ENCODE measurements at places on chromosomes 6 and 20.

DNA sequence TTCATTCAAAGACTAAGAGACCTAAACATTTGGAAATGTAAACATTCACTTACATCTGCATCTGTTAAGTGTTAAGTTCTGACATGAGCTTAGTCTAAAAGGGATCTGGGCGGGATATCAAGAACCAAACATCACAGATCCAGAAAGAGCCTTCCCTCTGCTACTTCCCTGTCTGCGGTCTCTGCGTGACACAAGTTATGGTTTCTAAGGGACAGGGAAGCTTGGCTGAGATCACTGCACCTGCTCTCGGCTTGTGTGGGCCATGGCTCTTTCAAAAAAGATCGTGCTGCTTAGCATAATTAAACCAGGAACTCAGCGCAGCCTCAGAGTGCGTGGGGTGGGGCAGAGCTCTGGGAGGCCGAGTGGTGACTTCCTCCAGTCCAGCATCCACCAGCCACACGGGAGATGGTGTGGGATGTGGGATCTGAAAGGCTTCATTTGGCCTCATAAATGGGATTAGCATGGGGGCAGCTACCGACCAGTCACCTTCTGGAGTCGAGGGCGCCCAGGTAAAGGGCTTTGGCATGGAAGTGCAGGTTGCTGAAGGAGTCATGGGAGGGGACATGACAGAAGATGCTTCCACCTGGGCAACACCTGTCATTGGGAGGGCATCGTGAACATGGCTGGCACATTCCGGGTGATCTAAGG is 16.7 kb upstream of the RAMACL start:
- no peak for DNase-seq

DNA sequence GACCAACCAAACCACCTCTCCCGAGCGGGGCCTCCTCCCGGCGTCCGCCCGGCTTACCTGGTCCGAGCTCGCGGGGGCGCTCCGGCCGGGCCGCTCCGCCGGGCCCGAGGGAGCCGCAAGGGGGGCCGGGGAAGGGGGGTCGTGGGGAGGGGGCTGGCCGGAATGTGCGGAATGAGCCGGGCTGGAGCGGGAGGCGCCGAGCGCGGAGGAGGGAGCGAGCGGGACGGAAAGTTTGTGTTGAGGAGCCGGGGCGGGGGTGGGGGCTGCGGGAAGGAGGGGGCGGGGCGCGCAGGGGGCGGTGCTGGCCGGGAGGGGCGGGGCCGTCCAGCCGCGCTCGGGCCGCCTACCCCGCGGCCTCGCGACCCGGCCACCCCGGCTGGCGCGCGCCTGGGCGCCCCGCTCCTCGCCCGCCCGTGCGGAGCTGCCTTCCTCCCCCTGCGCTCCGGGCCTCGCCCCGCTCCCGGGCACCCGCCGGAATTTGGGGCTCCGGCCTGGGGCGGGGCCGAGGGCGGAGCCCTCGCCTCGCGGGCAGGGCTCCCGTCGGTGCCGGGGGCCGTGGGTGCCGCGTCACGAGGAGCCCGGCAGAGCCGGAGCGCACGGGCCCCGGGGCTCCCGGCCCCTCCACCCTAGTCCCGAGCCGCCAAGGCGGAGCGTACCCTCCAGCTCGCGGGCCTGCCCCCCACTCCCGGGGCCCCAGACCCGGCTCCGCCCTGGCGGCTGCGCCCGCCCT is at the start of gene TEAD3:
TSS of gene TEAD3 (minus strand) at position 239 of the 730 bp plus-strand sequence.
- peak; percentile 49 for DNase-seq

DNA sequence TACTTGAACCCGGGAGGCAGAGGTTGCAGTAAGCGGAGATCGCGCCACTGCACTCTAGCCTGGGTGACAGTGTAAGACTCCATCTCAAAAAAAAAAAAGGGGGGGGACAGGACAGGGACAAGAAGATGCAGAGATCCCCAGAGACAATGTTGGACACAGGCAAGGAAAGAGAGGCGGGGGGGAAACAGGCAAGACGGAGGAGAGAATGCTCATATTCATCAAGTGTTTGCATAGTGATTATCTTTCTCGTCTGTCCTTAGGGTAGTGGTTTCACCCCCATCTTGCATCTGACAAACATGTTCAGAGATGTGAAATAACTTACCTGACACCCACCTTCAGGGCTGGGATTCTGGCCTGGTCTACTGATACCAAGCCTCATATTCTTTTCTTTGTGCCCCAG is 29.0 kb downstream of the CHMP4B start:
- DNase-seq: no peak

DNA sequence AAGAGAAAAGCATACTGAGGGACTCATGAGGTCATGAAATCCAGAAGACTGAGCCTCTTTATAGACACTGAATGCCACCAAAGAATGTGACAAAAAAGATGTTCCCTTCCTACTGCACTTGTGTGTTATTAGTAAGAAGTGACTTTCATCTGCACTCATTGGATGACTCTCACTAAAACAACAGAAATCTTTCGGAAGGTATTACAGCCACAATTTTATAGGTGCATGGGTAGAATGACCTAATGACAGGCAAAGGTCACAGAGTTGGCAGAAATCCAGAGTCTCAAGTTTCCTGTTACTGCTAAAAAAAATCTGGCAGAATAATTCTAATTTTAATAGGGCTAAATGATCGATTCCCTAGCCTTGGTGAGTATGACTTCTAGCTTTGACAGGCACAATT is 13.3 kb downstream of the PKHD1 start:
- DNase-seq: no peak

- DNase-seq: no peak
Measured at GRCh38 chr20:54017846-54018245, 52.5 kb downstream of the BCAS1 start.

- no peak for DNase-seq
Measured at GRCh38 chr6:56650191-56650590, 7.5 kb upstream of the DST start.

GRCh38 chr6:27518881-27519795 is 46.2 kb upstream of the ZNF184 start:
- DNase-seq: peak; percentile 54

- DNase-seq: no peak
Measured at GRCh38 chr6:56551409-56552120, 91.1 kb downstream of the DST start.

- no peak for DNase-seq
Measured at GRCh38 chr20:9323622-9324021, 190.8 kb upstream of the LAMP5 start.

DNA sequence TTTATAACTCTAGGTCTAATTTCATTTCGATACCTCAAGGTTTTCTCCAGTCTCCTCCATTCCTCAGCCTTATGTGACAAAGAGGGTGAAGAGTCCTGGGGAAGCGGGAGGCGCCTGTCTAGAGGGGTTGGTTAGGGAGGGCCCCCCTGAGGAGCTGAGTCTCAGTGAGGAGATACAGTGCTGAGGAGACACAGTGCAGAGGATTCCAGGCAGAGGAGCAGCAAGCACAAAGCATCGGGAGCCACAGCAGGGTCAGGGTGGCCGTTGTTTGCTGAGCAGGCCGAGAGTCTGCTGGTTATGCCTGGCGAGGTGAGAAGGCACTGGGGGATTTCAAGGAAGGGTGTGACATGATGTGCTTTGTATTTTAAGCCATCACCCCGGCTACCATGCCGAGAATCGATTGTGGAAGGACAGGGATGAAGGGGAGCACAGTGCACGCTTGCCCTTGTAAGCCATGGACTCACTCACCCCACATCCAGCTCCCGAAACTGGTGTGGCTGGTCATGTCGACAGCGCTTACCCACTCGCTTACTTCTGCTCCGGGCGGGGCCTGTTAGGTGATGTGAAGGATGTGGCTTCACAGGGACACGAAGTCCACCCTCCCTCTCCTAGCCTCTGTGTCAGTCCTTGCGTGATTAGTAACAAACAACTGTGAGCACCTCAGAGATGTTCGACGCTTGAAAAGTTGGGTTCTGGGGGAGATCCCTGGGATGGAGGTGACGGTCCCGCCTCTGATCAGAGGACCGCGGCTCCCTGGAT is 30.2 kb downstream of the FAM50B start:
- no peak for DNase-seq

- no peak for DNase-seq
Measured at GRCh38 chr6:1622220-1622850, 12.6 kb downstream of the FOXC1 start.

GRCh38 chr20:56178219-56178618 is 70.3 kb upstream of the MC3R start:
- DNase-seq: no peak

- DNase-seq: no peak
Measured at GRCh38 chr6:100538086-100538485, 73.4 kb upstream of the SIM1 start.

DNA sequence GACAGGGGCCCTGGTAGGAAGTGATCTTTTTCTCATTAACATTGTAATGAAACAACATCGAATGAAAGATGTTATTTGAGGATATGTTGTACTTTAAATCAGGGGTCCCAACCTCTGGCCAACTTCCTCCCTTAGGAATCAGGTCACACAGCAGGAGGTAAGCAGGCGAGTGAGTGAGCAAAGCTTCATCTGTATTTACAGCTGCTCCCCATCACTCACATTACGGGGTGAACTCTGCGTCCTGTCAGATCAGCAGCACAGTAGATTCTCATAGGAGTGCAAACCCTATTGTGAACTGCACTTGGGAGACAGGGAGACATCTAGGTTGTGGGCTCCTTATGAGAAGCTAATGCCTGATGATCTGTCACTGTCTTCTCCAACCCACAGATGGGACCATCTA is 19.9 kb downstream of the EPM2A start:
- no peak for DNase-seq

GRCh38 chr6:145262771-145263170 is 472.5 kb downstream of the EPM2A start:
- no peak for DNase-seq

DNA sequence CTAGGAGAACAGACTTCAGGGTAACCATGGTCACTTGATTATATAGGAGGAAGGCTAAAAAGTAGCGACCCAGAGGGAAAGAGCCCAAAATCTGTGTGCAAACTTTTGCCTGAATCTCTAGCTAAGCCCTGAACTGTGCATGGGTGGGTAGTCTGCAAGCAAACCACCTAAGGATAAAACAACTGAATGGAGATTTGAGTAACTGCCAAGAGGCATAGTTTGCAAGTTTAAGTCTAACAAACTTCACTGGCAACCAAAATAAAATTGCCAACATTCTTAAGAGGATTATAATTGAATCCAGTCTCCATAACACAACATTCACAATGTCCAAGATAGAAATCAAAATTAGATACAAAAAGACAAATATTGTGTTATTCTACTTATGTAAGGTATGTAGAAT is 192.0 kb upstream of the PLN start:
- DNase-seq: no peak

DNA sequence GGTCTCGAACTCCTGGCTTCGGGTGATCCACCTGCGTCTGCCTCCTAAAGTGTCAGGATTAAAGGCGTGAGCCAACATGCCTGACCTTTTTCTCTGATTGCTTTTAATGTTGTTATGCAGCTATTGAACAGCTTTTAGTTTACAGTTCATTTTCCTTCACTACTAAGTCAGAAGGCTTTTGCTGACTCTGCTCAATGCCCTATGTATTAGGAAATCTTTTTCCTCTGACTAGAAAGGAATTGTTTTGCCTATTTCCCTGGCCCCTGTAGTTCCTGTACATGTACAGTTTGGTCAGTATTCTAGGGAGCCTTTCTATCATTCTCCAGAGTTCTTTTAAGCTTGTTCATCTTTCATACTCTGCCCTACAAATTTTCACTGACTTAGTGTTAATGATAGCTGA is 280.2 kb downstream of the CDKAL1 start:
- no peak for DNase-seq

DNA sequence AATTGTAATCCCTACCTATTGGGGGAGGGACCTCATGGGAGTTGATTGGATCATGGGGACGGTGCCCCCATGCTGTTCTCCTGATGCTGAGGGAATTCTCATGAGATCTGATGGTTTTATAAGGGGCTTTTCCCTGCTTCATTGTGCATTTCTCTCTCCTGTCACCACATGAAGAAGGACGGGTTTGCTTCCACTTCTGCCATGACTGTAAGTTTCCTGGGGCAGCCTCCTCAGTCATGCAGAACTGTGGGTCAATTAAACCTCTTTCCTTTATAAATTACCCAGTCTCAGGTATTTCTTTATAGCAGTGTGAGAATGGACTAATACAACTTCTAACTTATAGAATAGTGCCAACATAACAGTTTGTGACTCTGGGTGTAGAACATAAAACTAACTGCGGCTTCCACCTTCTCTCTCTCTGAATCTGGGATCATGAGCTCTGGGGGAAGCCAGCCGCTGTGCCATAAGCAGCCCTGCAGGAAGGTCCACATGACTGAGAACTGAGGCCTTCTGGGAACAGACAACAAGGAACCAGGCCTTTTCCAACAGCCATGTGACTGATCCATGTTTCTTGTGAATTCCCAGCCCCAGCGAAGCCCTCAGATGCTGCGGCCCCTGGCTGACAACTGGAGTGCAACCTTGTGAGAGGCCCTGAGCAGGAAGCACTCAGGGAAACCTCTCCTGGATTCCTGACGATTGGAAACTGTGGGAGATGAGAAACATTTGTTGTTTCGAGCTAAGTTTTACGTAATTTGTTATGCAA is 3.4 kb upstream of the HLA-A start:
- no peak for DNase-seq

- no peak for DNase-seq
Measured at GRCh38 chr20:63893999-63894357, 948 bp upstream of the DNAJC5 start.

- DNase-seq: no peak
Measured at GRCh38 chr20:34491932-34492509, 24.2 kb upstream of the DYNLRB1 start.

- no peak for DNase-seq
Measured at GRCh38 chr6:83429269-83429668, 1.6 kb downstream of the ME1 start.

- DNase-seq: no peak
Measured at GRCh38 chr6:81465859-81466258, 286.6 kb downstream of the TENT5A start.

DNA sequence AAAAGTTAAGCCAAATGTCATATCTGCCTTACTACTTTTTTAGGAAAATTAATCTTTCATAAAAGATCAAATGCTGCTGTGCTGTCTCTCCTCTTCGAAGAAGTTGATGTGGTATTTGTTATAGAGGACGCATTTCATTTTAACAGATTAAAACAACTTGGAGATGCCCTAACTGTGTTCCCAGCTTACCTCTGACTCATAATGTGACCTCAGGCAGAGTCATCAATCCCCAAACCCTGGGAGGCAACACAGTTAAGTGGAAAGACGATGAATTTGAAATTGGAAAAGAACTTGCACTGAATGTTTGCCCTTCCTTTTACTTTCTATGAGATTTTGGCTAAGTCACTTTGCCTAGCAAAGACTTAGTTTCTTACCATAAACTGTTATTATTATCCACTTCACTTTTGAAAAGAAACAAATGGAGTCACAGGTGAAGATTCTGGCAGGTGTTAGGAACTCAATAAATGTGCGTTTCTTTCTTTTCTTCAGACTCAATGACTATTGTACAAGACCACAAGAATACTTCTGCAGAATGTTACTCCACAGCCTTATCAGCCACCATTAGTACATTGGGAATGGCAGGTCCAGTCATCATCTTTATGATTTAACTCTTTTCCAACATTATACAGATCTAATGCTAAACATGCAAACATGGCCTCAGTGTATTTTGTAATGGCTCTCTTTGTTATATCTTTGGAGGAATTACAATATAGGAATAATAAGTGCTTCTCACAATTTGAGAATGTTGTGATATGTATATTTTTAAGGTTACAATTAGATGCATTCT is 102.6 kb downstream of the COL21A1 start:
- no peak for DNase-seq
